ENCODE measurements at places on chromosomes 5 and 9.

GRCh38 chr9:3823842-3824475, 298.2 kb upstream of the RFX3 start:
- no peak for DNase-seq

GRCh38 chr9:95167998-95168397, 149.5 kb downstream of the FANCC start:
- DNase-seq = no peak

- no peak for DNase-seq
Observed at GRCh38 chr9:7570107-7570720, 229.4 kb downstream of the DMAC1 start.

DNA sequence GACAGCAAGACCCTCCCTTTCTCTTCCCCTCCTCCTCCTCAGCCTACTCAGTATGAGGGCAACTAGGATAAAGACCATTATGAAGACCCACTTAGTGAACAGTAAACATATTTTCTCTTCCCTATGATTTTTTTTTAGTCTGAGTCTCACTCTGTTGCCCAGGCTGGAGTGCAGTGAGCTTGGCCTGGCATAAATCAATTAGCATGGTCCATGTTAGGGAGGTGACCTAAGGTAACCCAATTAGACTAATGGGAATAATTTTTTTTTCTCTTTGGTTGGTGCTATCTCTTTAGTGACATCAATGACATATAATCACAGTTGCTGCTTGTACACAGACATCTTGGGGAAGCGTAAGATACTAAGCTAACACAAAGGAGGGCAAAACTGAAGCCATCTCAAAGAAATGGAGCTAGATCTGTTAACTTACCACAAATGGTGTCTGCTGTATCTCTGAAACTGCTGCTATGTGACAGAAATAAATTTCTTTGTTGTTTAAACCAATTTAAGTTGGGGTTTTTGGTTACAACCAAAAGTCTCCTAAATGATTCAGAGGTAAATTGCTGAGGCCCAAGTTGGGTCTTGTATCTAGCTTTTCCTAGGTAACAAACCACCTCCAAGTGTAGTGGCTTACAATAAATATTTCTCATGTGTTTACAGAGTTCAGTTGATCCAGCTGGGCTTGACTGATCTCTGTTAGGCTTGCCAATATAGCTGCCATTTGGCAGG, 13.3 kb downstream of the PKD2L2 start:
- no peak for DNase-seq

GRCh38 chr5:86465052-86465838, 152.5 kb upstream of the COX7C start:
- no peak for DNase-seq

GRCh38 chr9:95610006-95610785, 93.4 kb upstream of the PTCH1 start:
- DNase-seq = no peak

DNA sequence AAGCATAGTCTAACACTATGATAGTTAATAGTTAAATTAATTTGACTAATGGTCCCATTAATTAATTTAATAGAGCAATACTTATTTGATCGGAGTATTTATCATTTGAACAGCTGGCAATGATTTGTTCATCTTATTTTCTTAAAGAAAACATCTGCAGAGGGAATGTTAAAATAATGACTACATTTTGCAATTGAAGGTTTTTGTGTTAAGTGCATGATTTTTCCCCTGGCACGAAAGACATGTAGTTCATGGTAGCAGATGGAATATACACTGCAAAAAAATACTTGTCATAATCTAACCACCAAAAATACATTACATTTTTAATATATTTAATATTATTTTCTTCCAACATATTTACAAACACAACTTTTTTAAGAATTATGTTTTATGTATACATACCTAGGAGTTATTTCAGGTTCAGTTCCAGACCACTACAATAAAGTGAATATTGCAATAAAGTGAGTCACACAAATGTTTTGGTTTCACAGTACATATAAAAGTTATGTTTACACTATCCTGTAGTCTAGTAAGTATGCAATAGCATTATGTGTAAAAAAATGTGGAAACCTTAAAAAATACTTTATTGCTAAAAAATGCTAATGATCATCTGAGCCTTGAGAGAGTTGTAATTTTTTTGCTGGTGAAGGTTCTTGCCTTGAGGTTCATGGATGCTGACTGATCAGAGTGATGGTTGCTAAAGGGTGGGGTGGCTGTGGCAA, 292.6 kb upstream of the DAB2 start:
- no peak for DNase-seq

- DNase-seq = no peak
Observed at GRCh38 chr9:34551751-34552605, 29.2 kb upstream of the ENHO start.

GRCh38 chr5:116406306-116407041, 168.1 kb downstream of the SEMA6A start:
- no peak for DNase-seq

All from cortex of kidney (tissue), 1 donor.